ENCODE measurements at places on chromosomes 5 and 9.

- DNase-seq = no peak
Observed at GRCh38 chr5:158715592-158715991, 384.1 kb downstream of the EBF1 start.

GRCh38 chr5:31733371-31733770, 94.4 kb downstream of the PDZD2 start:
- no peak for DNase-seq

DNA sequence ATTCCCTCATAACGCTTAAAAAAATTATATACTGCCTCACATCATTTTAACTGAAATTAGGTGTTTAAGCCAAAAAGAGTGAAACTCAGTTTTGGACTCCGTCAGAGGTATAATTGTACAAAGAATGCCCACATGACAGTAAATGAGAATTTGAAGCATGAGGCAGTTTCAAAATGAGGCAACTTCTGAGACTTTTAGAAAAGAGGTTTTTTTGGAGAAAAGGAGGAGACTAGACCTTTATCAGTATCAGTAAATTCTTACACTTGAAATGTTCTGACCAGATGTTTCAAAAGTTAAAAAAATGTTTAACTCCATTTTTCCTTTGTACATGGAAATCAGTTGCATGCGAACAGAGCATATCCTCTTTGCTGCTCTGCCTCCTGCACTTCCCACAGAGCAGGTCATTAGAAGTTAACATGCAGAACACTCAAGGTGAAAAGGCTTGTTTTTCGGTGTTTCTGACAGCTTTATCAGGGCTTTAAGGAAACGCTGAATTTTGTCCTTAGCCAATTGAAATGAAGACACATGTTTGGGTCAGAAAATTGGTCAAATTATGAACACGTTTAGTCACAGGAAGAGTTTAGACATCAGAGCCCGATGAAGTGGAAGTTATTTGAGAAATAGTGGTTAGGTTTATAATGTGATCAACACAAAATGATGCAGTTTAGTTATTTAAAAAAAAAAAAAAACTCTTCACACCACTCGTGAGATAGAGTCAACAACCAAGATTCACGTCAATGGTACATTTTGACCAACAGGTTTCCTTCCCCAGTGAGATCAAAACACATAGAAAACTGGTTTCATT, 59.5 kb downstream of the PIK3R1 start:
- DNase-seq = no peak

- no peak for DNase-seq
Observed at GRCh38 chr5:177444106-177445051, 2.2 kb upstream of the PRR7 start.

- no peak for DNase-seq
Observed at GRCh38 chr9:36245906-36246305, 12.3 kb downstream of the GNE start.

- DNase-seq = peak; percentile 20
Observed at GRCh38 chr9:74036549-74037231, 460.4 kb upstream of the RORB start.

DNA sequence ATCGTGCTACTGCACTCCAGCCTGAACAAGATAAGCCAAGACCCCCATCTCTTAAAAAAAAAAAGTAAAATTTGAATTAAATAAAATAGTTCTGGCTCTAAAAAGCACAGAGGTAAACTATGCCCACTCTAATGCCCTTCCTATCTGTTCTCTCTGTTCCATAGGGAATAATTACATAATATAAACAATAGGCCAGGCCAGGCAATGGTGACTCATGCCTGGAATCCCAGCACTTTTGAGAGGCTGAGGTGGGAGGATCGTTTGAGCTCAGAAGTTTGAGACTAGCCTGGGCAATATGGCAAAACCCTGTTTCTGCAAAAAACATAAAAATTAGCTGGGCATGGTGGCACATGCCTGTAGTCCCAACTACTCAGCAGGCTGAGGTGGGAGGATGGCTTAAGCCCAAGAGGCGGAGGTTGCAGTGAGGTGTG, 47.4 kb downstream of the MYO10 start:
- peak; percentile 61 for DNase-seq

GRCh38 chr5:104015765-104016164, 453.2 kb upstream of the NUDT12 start:
- no peak for DNase-seq

DNA sequence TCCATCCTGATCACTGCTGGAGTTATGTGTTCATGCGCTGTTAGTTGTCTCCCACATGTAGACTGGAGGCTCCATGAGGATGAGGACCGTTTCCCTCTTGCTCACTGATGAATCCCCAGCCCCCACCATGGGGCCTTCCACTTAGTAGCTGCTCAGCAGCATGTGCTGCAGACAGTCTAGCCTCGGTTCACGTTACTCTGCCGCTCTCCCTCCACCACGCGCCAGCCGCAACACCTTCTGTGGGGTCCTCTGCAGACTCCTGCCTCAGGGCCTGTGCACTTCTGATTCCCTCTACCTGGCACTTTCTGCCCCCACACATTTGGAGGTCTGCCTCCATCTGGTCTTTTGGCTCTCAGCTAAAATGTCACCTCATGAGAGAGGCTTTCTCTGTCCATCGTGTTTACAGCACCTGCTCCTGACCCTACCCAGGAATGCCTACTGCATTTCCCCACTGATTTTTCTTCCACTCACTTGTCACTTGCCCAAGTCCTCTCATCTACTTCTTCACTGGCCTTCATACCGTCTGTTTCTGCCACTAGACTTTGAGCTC, 36.3 kb downstream of the STK10 start:
- DNase-seq = no peak

GRCh38 chr5:74141053-74141452, 499.5 kb downstream of the ENC1 start:
- DNase-seq = peak; percentile 38

DNA sequence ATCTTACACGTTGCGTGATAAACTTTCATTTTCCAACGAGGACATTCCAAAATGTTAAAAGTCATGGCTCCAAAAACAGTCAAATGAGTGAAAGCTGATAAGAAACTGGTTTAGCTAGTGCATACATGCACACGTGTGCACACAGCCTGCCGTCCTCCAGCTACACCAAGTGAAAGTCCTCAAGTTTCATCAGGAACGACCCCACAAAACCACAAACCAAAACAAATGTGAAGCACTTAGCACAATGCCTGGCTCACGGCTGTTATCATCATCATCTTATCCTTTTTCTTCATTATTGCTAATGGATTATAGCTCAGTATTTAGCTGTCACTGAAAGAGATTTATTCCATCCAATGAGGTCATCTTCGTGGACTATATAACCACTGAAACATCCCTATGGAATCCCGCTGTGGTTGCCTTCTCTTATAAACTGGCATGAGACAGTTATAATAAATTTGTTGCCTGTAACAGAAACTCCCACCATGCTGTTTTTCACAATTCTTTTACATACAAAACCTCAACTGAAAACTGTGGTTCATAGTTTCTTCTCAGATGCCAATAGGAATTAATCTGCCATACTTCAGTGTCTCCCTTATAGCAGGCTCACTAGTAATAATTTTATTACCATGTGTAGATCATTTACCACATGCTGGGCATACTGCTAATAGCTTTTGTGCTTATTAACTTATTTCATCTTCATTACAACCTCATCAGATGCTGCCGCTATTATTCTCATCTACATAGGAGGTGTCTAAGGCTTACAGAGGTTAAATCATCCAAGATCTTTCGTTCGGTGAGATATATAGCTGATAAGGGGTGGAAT, 56.1 kb downstream of the SAXO1 start:
- DNase-seq = peak; percentile 85

- DNase-seq = no peak
Observed at GRCh38 chr5:76069061-76069735, 14.0 kb upstream of the SV2C start.

DNA sequence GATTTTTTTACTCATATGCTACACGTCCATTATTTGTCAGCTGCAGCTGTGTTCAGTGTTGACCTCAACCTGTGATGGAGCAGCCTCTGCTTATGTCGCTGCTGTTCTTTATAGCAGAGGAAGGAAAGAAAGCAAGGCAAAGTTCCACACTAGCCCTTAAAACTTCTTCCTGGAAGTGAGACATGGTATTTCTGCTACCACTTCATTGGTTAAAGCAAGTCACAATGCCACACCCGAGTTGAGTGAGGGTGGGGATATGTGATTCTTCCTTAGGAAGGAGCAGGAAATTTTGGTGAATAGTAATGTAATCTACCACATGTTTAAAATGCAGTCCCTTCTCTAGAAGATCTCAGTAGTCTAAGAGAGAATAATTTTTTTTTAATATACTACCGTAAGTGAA, 224.8 kb upstream of the DMRT1 start:
- no peak for DNase-seq

GRCh38 chr5:60453186-60453976, 246.6 kb downstream of the DEPDC1B start:
- DNase-seq = no peak

DNA sequence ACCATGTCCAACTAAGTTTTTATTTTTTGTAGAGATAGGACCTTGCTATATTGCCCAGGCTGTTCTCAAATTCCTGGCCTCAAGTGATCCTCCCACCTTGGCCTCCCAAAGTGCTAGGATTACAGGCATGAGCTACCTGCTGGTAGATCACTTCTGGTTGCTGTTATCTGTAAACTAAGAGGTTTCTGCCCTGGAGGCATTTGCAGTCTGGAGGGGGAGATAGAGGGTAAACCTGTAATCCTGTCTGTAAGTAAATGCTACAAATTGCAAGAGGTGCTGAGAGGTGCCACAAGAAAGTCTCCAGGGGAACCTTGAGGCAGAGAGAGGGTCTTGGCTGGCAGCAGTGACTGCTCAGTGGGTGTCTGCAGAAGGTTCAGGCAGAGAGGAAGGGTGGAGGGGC, 29.0 kb upstream of the GGTA1 start:
- no peak for DNase-seq

DNA sequence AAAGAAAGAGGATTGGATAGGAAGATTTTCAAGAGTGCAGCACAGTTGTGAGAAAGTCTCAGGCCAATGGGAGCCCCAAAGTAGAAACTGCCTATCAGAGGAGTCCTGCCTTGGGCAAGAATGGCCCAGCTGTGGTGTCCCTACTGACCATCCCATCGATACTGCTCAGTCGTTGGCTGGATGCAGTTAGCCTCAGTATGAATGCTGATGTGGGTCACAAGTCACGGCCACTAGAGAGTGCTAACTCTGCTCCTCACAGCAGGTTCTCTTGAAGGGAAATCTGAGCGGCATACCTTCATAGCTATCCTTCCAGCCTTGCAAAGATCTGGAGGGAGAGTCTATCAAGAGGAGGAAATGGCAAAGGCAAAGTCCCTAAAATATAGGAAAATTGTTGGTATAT, 11.6 kb upstream of the CETN3 start:
- no peak for DNase-seq

- DNase-seq = no peak
Observed at GRCh38 chr5:177140312-177140711, 6.7 kb downstream of the NSD1 start.

GRCh38 chr5:42600441-42600840, 156.2 kb upstream of the CCDC152 start:
- DNase-seq = no peak

DNA sequence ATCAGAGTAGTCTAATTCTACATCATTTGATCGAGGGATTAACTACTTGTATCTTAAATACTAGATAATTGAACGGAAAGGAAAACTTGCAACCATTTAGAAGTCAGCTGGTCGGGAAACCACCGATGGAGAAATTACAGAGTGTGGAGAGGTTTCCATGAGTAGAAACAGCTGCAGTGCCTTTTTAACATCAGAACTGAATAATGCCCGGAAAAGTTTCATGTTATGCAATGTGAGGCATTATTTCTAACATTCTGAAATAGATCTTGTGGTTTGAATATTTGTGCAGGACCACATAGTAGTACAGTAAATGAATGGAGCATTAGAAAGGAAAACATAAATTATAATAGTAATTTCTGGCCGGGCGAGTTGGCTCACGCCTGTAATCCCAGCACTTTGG, 88.1 kb upstream of the RNF180 start:
- no peak for DNase-seq

GRCh38 chr9:137669261-137669672, 50.5 kb downstream of the EHMT1 start:
- no peak for DNase-seq

DNA sequence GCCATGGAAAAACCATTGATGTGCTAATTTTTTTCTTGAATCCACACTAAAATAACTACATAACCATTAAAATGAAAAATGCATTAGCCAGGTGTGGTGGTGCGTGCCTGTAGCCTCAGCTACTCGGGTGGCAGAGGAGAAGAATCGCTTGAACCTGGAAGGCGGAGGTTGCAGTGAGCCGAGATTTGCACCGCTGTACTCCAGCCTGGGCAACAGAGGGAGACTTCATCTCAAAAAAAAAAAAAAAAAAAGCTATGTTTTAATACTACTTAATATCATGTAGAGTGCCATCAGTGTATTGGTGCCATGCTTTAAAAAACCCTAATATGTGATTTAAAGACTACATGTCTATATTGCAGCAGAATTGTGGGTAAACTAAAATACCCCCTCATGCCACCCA, 58.9 kb downstream of the NDFIP1 start:
- DNase-seq = no peak

- DNase-seq = no peak
Observed at GRCh38 chr5:5886812-5887486, 464.5 kb downstream of the ICE1 start.

GRCh38 chr9:36928670-36929349, 105.3 kb downstream of the PAX5 start:
- peak; percentile 43 for DNase-seq

- no peak for DNase-seq
Observed at GRCh38 chr9:16329671-16330113, 540.8 kb downstream of the BNC2 start.

DNA sequence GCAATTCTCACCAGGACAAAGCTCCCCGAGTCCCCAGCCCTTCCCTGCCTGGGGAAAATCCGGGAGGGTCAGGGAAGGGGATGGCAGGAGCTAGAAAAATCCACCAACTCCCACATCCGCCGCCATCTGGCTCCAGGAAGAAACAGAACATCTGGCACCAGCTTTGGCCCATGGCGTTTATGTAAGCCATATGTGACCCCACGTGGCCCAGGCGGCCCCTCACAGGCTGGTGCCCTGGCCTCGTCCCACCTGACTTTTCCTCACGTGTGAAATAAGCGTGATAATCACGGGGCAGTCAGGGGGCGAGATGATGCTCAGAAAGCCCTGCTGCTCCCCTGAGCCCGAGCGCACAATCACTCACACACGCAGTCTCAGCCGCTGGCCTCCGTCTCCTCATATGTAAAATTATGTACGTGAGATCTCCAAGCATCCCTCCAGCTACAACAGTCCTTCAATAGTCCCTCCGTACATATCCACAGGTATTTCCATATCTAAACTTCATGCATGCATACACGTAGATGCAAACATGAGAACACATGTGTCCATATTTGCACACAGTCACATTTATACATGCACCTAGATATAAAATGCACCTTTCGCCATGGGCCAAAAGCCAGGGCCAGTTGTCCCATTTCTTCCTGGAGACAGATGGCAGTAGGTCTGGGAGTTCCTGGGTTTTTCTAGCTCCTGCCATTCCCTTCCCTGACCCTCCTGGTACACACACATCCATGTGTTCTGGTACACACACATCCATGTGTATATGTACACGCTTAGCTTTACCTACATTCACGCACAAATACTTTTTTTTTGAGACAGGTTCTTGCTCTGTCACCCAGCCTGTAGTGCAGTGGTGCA, 28.9 kb downstream of the PLPP7 start:
- DNase-seq = no peak

GRCh38 chr5:150046031-150046430, 40.3 kb downstream of the CSF1R start:
- DNase-seq = no peak
